ENCODE measurements at places on chromosomes 11 and 22.

DNA sequence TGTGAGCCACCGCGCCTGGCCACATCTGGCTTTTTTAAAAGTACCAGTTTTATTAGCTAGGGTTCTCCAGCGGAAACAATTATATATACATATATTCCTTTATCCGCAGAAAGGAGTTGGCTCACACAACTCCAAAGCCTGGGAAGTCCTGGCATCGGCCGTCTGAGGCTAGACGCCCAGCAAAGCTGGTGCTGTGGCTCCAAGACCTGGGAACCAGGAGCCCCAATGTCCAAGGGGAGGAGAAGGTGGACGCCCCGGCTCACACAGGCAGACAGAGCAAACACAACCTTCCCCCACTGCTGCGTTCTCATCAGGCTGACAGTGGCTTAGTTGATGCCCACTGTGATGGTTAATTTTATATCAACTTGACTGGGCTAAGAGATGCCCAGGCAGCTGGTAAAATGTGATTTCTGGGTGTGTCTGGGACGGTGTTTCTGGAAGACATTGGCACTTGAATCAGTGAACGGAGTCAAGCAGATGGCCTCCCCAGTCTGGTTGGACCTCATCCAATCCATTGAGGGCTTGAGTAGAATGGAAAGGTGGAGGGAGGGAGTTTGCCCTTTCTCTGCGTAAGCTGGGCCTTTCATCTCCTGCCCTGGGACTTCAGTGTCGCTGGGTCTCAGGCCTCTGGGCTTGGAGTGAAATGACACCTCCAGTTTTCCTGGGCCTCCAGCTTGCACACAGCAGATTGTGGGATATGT, 904.4 kb downstream of the BRD1 start:
- peak; percentile 54 for DNase-seq

DNA sequence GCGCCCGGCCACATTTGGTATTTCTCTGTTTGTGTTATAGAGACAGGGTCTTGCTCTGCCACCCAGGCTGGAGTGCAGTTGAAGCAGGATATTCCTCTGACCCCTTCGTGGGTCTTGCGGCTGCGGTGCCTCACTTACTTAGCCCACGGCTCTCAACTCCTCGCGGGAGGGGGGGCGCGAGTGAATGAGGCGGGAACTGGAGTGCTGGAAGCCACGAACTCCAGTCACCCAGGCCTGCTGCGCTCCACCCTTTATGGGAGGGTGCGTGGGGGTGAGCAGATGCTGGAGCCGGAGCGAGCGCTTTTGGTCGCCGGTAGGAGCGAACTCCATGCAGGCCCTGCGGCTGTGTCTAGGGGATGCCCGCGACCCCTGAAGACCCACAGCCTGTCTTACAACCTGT, 1.8 kb downstream of the C11orf54 start:
- no peak for DNase-seq

DNA sequence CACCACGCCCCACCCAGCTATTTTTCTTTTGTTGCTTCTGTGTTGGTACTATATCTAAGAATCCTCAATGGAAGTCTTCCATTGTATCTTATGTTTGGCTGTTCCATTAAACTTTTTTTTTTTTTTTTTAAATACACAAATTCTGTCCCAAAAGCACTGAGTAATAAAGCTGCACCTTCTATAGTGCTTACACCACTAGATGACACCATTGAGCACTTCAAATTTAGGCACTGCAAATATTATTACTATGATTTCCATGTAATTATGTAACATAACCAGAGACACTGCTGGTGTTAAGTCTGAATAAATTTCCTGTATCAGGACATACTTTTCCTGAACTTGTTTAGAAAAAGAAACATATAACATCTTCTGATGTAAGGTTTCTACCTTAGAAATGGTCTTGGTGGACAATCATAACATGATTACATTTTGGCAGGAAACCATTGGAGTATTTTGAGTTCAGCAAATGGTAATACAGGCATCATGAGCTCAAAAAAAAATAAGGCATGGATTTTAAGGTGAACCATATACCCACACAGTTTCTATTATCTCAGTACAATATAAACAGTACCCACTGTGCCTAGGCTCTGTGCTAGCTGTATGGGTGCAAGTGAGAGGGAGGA, 110.5 kb downstream of the ATG16L2 start:
- DNase-seq = no peak

DNA sequence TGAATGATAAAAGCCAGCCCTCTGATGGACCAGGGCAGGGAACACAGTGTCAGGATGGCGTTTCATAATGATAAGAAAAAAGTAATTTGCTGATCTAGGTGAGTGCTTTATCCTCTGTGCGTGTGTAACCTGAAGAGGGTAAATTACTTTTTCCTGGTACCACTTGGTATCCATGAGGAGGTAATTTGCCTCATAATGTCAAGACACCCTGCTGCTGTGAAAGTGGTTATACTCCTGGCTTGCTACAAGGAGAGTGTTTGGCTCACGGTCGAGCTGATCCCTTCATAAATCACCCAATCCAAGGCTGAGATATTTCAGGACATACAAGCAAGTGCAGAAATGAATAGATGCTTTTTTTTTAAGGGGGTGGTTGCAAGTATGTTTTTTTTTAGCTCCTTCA, 207.2 kb upstream of the PGR start:
- no peak for DNase-seq

DNA sequence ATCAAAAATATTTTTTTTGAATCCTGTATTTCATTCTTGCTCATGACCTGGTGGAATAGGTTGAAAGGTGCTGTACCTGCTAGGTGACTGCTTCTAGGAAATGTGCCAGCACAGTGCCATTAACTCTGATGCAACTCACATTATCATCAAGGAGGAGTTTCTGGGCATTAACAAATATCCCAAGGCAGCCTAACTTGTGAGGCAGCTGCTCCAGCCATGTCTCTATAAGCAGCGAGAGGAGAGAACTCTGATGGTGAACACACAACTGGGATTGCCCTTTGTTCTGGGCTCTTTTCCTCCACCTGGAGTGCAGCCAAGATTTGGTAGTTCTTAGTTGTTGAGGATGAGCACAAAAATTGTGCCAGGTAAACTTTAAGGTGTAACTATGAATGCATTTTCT, 25.6 kb downstream of the HEPHL1 start:
- peak; percentile 93 for DNase-seq

- DNase-seq = peak; percentile 61
Measured at GRCh38 chr11:124863137-124863825, 2.0 kb upstream of the ROBO3 start.

- DNase-seq = no peak
Measured at GRCh38 chr22:29311464-29312217, 3.9 kb downstream of the RASL10A start.

GRCh38 chr11:2115308-2115707, 23.9 kb downstream of the IGF2 start:
- DNase-seq = no peak

DNA sequence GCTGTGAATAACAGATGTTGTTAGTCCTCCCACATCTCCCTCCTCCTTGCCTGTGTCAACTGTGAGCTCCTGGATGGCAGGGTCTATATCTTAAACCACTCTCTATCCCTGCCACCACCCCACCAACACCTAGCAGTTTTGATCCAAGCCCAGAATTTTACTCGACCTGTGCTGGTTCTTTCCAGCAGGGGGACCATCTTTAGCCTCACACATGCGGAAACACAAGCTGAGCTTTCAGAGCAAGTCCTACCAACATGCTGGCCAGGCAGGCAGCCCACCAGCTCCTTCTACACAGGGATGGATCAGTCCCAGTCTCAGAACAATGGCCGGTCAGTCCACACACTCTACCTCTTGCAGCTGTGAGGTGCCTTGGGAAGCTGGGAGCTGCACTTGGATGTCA, 231.5 kb downstream of the NXPE2 start:
- DNase-seq = no peak

DNA sequence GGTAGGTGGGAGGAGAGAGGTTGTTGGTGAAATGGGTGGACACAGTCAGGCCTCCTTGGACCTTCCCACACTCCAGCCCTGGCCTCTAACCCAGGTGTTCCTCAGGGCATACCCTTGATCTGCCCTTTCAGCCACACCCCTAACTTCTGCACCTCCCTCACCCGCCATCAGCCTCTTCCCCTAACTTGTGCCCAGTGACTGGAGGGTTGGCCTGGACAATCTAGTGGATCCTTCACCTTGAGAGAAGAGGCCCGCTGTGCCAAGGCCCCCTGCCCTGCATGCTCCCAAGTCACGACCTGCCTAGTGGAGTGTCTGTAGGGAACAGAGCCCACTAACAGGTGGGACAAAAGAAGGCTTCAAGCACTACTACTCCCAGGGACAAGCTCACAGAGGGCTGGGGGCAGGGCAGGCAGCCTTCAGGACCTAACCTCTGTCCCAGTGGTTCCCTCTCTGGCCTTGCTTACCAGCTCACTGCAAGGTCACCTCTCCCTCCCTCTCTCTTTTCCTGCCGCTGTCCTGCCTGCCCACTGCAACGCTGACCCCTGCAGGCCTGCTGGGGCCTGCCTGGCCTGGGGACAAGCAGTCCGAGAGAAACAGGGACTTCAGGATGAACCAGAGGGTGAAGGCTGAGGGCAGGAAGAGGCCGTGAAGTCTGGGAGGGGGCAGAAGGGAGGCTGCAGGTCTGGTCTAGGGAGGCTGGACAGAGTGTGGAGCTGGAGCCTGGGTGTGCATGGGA, 3.3 kb downstream of the SYT7 start:
- DNase-seq = no peak

GRCh38 chr11:113331441-113331840, 17.1 kb downstream of the TTC12 start:
- DNase-seq = peak; percentile 67

GRCh38 chr22:26631282-26631681, 9.5 kb downstream of the CRYBA4 start:
- no peak for DNase-seq

- DNase-seq = no peak
Measured at GRCh38 chr22:39905687-39906086, 4.8 kb downstream of the GRAP2 start.

DNA sequence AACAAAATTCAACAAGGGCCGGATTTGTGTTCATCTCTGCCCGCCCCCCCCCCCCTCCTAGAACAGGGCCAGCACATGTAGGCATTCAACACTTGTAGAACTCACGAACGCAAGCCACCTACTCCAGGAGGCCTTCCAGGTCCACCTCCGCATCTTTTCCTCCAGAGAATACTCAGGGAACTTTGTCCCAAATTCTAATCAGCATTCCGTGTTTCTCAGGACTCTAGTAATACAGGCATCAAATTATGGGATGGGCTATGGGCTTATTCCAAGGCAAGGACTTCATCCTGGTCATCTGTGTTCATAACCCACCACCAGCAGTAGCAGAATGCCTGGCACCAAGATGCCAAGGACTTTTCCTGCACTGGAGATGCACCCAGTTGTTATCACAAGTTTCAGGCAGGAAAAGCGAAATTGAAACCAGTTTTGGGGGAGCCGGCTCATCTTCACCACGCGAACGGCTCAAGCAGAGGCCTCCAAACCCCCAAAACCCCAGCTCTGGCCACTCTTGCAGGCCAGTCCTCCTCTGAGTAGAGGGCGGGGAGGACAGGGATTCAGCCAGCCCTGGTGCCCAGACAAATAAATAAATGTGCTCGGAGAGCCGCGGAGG, 462 bp downstream of the UBE2L6 start:
- no peak for DNase-seq

DNA sequence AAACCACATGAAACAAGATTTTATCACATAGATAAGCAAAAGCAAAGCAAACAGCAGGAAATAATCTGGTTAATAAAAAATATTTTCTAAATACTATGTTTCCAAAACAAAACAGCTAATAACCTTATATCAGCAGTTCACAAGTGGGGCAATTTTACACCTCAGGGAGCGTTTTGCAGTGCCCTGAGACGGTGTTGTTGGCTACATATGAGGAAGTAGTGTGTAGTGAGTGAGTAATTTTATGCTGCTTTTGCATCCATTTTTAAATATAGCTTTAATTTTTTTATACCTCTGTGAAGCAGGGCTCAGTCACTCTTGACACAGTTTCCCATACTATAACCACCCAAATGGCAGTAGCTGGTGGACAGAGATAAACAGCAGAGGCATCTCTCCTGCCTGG, 438.5 kb upstream of the B3GAT1 start:
- no peak for DNase-seq

DNA sequence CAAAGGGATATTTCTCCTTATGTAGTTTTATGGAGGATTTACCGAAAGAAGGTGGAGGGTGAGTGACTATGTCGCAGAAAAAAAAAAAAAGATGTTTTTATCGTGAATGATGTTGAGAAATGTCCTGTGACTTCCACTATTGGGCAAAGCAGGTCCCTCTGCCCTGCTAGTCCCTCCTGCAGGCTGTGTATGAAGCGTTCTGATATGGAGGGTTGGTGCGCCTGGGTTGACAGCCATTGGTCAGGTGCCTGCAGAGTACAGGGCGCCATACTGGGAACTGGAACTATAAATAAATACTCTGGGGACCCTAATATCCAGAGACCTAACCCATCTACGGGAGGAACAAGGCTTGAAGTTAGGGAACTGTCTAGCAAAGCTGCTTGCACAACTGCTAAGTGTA, 1.5 kb downstream of the IL17RA start:
- DNase-seq = no peak

GRCh38 chr11:45092901-45093760, 53.3 kb upstream of the PRDM11 start:
- DNase-seq = no peak

- no peak for DNase-seq
Measured at GRCh38 chr11:65790902-65791650, 4.2 kb downstream of the OVOL1 start.

DNA sequence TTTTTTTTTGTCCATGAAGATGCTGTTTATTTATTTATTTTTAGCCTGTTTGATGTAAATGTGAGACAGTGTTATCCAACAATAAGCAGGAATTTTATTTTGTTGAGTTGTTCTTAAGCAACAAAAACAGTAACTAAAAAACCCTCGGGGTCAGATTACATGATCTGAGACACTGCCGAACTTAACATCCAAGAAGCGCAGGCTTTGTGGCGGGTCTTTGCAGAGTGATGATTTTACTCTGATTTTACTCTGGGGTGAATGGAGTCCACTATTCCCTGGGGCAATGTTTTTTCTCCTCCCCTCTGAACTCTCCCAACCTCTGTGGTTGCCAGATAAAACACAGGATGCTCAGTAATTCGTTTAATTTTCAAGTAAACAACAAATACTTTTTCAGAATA, 450.1 kb upstream of the B3GAT1 start:
- no peak for DNase-seq

DNA sequence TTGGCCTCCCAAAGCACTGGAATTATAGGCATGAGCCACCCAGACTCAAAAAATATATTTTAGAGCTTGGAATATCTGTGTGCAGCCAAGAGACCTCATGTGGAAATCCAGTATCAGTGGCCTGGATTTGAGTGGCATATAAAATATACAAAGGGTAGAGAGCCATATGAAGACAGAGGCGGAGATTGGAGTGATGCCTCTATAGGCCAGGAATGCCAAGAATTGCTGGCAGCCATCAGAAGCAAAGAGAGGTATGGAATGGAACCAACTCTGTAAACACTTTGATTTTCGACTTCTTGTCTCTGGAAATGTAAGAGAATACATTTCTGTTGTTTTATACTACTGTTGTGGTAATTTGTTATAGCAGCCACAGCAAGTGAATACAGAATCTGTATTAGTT, 123.0 kb downstream of the PLEKHA7 start:
- no peak for DNase-seq

- DNase-seq = no peak
Measured at GRCh38 chr22:22026157-22026831, 43.7 kb upstream of the TOP3B start.

Measured in NCI-H1105 treated with DMSO at 0.1 percent for 48 hours (cell line).